ENCODE measurements at places on chromosomes 6 and 20. TPM values are rescaled to one million over a fixed set of nuclear protein-coding genes. Genes with fewer than 3 reads are reported as not detected.

- H3K4me1 ChIP-seq = no peaks in the 10 kb centered on the region
- no peak overlapping the region for H3K27ac ChIP-seq
- H3K36me3 ChIP-seq = no peaks in the 10 kb centered on the region
- no peak overlapping the region for H3K4me3 ChIP-seq
- H3K27me3 ChIP-seq = peaks cover 3% of the 10 kb centered on the region
- DNase-seq = no peak
Measured at GRCh38 chr20:10910535-10911178, 236.9 kb upstream of the JAG1 start.

GRCh38 chr6:168681748-168682147 lies 240.8 kb downstream of the SMOC2 start:
- no peaks in the 10 kb centered on the region for H3K27me3 ChIP-seq
- no peak for DNase-seq
- H3K4me1 ChIP-seq = no peaks in the 10 kb centered on the region
- no peaks in the 10 kb centered on the region for H3K36me3 ChIP-seq
- H3K27ac ChIP-seq = no peak overlapping the region
- no peak overlapping the region for H3K4me3 ChIP-seq

DNA sequence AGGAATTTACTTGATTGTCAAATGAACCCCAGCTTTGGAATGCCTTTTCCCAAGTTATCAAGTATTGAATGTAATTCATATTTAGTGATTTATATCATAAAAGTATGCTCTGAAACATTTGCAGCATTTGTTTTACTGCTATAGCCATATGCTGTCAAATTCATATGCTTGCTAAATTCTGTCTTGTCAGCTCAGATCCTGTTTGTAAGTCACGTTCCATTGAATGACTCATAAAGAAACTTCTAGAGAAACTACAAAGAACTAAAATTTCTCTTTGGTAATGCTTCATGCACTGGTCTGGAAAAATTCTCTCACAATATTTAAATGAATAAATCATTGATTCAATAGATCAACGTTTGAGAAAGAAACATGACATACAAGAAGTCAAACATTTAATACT lies 445.9 kb downstream of the PHF3 start:
- no peak overlapping the region for H3K4me3 ChIP-seq
- H3K4me1 ChIP-seq = no peaks in the 10 kb centered on the region
- no peaks in the 10 kb centered on the region for H3K36me3 ChIP-seq
- no peak overlapping the region for H3K27ac ChIP-seq
- no peaks in the 10 kb centered on the region for H3K27me3 ChIP-seq

GRCh38 chr6:153424719-153425400 lies 293.8 kb upstream of the RGS17 start:
- H3K36me3 ChIP-seq = no peaks in the 10 kb centered on the region
- no peaks in the 10 kb centered on the region for H3K4me1 ChIP-seq
- H3K4me3 ChIP-seq = no peak overlapping the region

The PRICKLE4 gene
- total RNA-seq = not detected

Data from activated naive CD8-positive, alpha-beta T cell treated with anti-CD3 and anti-CD28 coated beads, Interleukin-2, amount 10 ng/mL, durations not matched to agents 7 days and 5 days (primary cell).